Epithelial cell of esophagus (primary cell): ENCODE measurements at places on chromosomes 1 and 21.
A peak's percentile ranks its signal among the peaks of the same experiment; 100 is the strongest.

DNA sequence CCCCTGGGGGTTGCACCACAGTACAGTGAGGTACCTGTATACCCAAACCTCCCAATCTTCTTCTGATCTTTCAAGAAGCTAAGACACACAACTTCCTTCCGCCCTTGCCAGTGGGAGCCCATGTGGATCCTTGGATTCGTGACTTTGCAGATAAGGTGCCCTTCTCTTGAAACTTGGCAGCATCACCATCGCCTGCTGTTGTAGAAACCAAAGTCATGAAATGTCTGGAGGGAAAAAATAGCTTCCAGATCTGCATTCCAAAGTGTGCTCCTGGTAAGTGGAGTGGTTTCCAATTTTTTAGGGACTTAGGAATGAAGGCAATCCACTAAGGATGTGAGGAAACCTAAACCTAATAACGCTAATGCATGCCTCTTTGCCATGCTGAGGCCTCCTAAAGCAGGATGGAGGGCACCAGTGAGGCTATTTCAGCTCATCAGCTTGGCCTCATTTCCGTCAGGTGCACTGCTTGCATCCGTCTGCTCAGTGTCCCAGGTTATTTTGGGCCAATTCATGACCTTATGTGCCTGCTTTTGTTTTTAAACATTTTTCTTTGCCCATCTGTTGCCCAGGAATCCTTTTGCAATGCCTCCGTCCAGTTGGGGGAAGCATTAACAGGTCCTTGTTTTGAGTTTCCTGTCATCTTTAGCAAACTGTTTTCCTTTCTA, 8.2 kb upstream of the EFHD2 start:
- no peak for DNase-seq

- DNase-seq = peak; percentile 99
Observed at GRCh38 chr1:17233675-17234320, 15.1 kb upstream of the PADI3 start.

DNA sequence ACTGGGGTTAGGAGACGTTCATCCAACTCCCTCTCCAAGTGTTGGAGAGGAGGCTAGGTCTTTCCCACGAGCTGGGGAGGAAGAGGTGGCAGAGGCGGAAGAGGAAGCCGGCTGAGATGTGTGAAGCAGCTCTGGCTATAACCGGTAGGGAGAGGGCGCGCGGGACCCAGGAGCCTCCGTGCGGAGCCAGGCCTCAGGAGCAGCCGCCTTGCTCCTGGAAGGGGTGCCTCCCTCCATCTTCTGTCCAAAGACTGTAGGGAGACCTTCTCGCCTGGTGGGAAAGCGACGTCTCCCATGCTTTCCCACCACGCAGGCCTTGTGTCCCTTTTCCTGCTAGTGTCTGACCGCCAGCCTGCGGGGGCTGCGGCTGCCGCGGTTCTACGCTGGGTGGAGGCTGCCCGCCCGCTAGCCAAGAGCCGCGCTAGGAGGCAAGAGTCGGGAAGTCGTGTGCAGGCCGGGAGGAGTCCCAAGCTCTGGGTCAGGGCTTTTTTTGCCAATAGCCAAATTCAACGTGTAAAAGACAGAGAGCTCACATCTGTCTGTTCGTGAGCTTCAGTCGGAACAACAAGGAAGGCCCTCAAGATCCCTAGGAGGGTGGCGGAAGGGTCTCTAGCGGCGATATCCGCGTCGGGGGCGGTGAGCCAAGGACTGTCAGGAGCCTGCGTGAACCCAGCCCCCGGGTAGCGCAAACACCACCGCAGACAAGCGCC, 8.4 kb upstream of the NBPF11 start:
- no peak for DNase-seq

DNA sequence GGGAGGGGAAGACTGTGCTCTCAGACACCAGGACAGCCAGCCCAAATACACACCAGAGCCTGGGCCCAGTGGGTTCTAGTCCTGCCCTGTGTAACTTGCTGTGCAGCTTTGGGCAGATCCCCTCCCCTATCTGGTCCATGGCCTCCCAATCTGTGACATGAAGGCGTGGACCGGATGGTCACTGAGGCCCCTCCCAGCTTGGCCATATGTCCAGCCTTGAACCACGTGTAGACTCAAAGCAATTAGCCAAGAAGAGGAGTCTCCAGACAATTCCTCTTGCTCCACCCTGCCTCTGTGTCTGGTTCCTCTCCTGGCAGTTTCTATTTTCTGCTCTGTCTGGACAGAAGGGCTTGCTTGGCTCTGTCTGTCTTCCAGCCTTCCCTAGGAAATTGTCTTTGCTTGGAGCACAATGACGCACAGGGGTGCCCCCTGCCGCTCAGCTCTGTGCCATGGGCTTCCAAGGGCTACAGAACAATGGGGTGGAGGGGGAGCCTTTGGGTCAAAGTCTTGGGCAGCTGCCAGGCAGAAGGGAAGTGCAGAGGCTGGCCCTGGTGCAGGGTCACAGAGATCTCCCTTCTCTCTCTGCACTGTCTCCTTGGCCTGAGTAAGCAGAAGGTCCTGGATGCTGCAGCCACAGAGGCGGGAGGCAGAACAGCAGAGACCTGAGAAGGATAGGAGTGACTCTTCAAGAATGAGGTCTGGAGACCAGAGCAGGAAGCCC, 66.1 kb downstream of the TENT5C start:
- DNase-seq = no peak

DNA sequence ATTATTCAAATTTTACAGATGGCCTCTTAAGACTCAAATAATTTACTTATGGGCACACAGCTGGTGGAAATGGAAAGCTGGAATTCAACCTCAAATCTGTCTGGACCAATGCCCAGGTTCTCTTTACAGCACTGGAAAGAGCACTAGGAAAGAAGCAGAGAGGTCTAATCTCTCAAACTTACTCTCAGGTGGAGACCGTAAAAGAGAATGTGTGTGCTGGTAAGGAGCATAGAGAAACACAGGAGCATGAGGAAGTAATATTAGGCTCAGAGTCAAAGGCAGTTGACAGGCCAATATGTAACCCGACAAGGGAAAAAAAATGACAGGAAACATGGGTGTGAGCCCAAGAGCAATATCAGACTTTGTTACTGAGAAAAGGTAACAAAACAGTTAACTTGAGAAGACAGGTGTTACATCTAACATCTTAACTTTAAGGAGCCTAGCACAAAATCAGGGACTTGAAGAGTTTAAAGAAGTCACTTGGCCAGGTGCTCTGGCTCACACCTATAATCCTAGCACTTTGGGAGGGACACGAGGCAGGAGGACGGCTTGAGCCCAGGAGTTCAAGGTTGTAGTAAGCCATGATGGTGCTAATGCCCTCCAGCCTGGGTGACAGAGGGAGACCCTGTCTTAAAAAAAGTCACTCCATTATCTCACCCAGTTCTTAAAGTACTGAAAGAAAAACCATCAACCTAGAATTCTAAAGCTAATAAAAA, 20.7 kb downstream of the PPP1R15B start:
- no peak for DNase-seq

DNA sequence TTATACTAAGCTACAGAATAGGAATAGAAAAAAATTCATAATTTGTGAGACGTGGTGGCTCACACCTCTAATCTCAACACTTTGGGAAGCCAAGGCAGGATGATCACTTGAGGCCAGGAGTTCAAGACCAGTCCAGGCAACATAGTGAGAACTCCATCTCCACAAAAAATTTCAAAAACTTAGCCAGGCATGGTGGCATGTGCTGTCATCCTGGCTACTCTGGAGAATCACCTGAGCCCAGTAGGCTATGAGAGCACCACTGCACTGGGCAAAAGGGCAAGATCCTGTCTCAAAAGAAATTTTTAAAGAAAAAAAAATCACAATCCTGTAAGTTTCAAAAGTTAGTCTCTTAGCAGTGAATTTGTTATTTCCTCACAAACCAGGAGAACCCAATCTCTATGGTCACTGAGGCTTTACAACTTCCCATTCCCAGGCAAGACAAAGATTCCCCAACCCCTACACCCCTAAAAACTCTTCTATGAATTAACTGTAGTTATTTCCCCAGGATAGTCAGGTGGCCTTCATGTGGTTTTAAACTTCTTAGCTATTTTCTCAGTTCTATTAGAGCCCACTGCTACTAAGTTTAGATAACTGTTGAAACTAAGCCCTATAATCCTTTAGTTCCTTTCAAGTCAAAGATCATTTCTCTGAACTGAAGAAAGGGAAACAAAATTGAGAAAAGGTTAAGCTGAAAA, 74.5 kb downstream of the FOXJ3 start:
- no peak for DNase-seq

GRCh38 chr1:41014871-41015270, 6.7 kb downstream of the SLFNL1 start:
- no peak for DNase-seq

GRCh38 chr1:31931593-31932225, 6.5 kb downstream of the PTP4A2 start:
- DNase-seq = peak; percentile 70

DNA sequence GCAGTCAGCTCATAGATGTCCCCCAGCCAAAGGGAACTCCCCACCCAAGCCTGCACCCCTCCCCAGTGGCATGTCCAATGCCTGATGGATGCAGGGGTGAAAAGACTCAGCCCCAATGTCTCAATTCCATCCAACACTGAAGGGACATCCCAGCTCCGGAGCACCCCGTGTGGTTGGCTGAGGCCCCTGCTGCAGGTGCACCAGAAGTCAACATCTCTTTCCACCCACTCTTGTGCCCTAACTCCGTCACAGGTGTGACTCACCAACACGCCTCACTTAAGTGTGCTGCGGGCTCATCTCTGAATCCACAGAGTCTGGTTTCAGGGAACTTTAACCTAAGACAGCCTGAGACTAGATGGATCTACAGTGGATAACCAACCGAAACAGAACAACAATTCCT, 40.9 kb upstream of the ZBTB18 start:
- DNase-seq = peak; percentile 32

GRCh38 chr1:15885269-15885668, 37.8 kb downstream of the SPEN start:
- no peak for DNase-seq

DNA sequence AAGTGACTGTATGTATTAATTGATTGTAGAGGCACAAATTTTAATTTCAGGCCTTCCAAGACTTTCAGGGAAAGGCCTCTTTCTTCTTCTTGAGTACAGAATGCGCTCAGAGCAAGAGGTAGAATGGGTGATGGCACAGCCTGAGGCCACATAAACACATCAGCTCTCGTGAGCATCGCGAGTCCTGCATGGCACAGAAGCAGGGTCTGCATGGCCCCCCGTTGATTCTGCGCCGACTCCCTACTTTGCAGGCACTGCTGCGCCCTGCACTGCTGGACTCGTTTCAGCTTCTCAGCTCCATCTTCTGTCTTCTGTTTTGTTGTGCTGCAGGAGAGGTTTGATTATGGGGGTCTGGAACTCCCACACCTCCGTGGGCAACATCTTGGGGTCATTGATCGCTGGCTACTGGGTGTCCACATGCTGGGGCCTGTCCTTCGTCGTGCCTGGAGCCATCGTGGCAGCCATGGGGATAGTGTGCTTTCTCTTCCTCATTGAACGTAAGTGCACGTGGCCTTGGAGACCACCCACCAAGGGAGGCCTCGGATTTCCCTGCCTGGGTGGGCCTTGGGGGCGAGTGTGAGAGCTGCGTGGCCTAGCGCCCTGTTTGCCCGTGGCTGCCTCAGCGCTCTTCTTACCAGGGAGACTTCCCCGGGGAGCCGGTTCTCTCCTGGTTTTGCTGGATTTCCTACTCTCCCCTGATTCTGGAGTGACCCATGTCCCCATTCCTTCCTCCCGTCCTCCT, 29.6 kb downstream of the SLC37A1 start:
- DNase-seq = no peak

- no peak for DNase-seq
Observed at GRCh38 chr1:34361121-34361520, 184.4 kb downstream of the C1orf94 start.

DNA sequence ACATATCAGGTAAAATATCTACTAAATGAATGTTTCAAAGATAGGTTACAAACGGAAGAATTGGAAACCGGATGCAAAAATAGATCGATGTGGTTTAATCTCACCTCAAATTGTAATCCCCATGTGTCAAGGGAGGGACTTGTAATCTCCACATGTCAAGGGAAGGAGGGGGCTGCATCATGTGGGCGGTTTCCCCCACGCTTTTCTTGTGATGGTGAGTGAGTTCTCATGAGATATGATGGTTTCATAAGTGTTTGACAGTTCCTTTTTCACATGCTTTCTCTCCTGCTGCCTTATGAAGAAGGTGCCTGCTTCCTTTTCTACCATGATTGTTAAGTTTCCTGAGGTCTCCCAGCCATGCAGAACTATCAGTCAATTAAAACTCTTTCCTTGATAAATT, 408.7 kb upstream of the TMPRSS15 start:
- no peak for DNase-seq

- peak; percentile 88 for DNase-seq
Observed at GRCh38 chr1:152964536-152964935, 5.9 kb upstream of the SPRR4 start.

DNA sequence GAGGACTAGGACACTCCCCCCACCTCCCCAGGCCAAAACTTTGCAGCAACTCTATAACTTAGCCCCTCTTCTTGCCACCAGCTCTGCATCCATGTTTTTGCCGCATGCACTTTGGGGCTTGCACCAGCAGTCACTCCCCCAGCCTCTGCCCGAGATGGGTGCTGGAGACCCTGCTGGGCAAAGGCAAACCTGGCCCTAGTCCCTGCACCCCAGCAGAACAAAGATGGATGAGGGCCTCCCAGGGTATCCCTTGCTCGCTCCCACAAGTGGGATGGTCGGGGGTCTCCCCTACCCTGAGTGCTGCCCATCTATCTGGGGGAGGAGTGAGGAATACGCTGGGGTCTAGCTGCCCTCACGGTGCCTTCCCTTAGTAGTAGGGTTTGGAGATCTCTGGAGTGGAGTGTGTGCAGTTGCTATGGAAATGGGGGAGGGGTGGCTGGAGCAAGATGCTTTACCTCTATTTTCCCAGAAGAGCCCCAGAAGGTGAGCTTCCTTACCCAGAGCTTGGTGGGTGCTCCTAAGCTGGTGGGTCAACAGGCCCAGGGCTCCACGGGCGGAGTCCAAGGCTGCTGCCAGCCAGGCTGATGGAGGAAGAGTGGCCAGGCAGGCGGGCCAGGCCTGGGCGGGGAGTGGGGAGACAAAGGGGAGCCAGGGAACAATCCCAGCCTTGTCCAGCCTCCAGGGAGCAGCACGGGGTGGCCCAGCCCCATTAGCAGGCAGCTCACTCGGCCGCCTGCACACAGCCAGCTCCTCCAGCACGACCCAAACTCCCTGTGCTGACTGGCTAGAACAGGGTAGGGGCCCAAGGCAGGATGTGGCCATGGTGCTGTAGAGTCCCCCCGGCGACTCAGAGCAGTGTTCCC, at the start of gene PAQR6:
PAQR6 (minus strand) TSS at position 597 of the 863 bp plus-strand sequence. CDS start 1,325 bp downstream, outside the sequence.
- DNase-seq = no peak

GRCh38 chr1:32144033-32144432, 35.4 kb upstream of the TXLNA start:
- DNase-seq = peak; percentile 38

- DNase-seq = no peak
Observed at GRCh38 chr21:32795802-32796559, 24.4 kb upstream of the PAXBP1 start.

DNA sequence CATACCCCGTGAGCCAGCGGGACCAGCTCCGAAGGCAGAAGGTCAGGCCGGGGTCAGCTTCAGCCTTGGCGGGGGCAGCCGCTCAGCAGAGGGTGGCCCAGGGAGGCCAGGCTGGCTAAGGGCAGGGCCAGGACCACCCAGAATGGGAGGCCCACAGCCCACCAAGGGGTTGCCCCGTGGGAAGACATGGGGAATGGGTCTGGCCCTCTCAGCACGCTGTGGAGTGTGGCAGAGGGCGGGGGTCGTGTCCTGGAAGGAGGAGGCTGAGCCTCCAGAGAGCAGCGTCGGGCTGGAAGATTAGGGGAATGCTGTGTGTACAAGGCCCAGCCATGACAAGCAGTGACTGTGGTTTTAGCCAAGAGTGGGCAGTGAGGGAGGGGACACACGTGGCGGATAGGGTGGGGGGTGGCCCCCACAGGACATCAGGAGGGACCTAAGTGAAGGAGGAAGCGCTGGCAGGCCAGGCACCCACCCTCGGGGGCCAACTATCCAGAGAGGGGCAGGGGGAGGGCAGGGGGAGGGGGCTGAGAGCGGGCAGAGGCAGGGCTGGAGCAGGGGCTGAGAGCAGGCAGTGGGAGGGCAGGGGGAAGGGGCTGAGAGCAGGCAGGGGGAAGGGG, 43.9 kb upstream of the POFUT2 start:
- no peak for DNase-seq
